ENCODE measurements at places on chromosomes 7 and 10.

DNA sequence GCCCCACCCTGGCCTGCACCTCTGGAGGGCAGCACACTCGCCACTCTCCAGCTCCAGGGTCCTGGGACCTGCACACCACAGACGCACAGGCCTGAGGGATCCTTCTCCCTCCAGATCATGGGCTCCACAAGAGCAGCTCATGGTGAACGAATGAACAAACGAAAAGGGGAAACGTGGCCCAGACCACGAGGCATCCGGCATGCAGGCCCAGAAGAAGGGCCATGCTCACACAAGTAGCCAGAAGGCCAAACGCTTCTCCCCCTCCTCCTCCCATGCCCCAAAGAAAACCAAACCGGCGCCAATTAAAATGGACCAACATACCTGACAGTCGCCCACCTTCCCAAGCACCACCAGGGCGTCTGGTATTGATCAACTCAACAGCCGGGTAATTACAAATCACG lies 30.4 kb downstream of the MAD1L1 start:
- DNase-seq, result no peak

- no peak for DNase-seq
These were observed 32.5 kb downstream of the SEMA3A start for GRCh38 chr7:84162125-84162524.

- no peak for DNase-seq
These were observed 128.4 kb upstream of the PHYHIPL start for GRCh38 chr10:59047957-59048618.

DNA sequence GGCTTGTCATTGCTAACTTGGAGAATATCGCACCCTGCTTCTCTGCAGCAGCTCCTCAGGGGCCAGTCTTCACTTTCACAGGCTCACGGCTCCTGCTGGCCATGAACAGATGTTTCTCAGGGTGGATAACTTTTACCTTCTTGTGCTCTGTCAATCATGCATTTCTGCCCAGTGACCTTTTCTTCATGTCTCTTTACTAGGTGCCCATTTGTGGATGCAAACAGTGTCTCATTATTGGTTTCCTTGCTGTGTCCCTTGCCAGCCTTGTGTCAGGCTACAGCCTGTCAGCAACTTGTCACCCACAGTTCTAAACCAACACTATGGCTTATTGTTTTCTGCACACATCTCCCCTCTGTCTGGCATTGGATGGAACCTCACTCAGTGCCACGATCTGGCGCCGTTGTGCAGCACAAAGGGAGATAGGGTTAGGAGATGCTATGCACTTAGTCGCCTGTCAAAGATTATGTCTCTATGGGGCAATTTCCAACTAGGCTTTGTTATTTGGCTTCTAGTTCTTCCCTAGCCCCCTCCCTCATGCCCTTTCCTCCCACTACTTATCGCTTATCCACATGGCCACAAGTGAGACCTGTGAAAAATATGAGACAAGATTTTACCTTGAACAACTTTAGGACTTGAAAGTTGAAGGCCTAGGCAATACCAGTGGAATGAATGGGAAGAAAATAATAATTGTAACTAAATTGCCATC lies 45.7 kb upstream of the NXPH1 start:
- DNase-seq, result no peak

GRCh38 chr7:70627461-70627860 lies 504.5 kb upstream of the GALNT17 start:
- no peak for DNase-seq

GRCh38 chr10:46223064-46223480 lies 63.7 kb upstream of the ANTXRL start:
- no peak for DNase-seq

GRCh38 chr10:24249829-24250415 lies 41.0 kb downstream of the KIAA1217 start:
- DNase-seq, result peak; percentile 51

GRCh38 chr10:4651404-4652037 lies 174.5 kb upstream of the AKR1E2 start:
- no peak for DNase-seq
